ENCODE measurements at places on chromosomes 7 and 10. TPM values are rescaled to one million over a fixed set of nuclear protein-coding genes. Genes with fewer than 3 reads are reported as not detected.

Gene CALHM1
- total RNA-seq = not detected

Gene MMD2
- total RNA-seq = not detected

Gene MYO3A
- not detected for total RNA-seq

Gene PNLIPRP3
- total RNA-seq = not detected

Gene MAT1A
- total RNA-seq = not detected

Gene SPAM1
- total RNA-seq = not detected

Gene GCK
- total RNA-seq = 0.13 TPM

Gene ZNF117
- total RNA-seq = 2.3 TPM

Gene TAS2R5
- total RNA-seq = not detected

Gene ANKRD61
- total RNA-seq = 0.42 TPM

Gene TMEM130
- 1.1 TPM for total RNA-seq

Gene MUC3A
- not detected for total RNA-seq

Gene ZNF736
- total RNA-seq = 0.06 TPM

Gene SGCE
- 123 TPM for total RNA-seq

Gene ACHE
- total RNA-seq = 0.16 TPM

Gene CDH23
- 0.16 TPM for total RNA-seq

Gene PLEKHS1
- total RNA-seq = 0.03 TPM

Gene SDK1
- total RNA-seq = 8.7 TPM

Gene EGFR
- total RNA-seq = 28.9 TPM

Gene GNAI1
- total RNA-seq = 90.7 TPM

Gene TMEM196
- not detected for total RNA-seq

Gene FOXI2
- total RNA-seq = not detected

Gene OR2A5
- total RNA-seq = not detected

Gene ETV1
- 4.7 TPM for total RNA-seq

Gene FGF8
- not detected for total RNA-seq

Gene BZW2
- 78.6 TPM for total RNA-seq

Gene CTBP2
- 63.2 TPM for total RNA-seq

Gene GPR37
- total RNA-seq = not detected

Gene ARHGEF5
- 0.13 TPM for total RNA-seq

Gene PAPOLB
- not detected for total RNA-seq

Gene MSANTD7
- total RNA-seq = 18.2 TPM

Gene CALHM3
- total RNA-seq = not detected

Gene ASB13
- 4.2 TPM for total RNA-seq

Gene FGFBP3
- not detected for total RNA-seq

Gene HHEX
- total RNA-seq = 17.3 TPM

Gene RAPGEF5
- total RNA-seq = 0.97 TPM
